ENCODE measurements at places on chromosomes 1 and 21. TPM values are rescaled to one million over a fixed set of nuclear protein-coding genes. Genes with fewer than 3 reads are reported as not detected.

The FMOD gene
- total RNA-seq, result 4.7 TPM

The PIGR gene
- not detected for total RNA-seq

The DLGAP3 gene
- total RNA-seq, result under 0.01 TPM

The DCST2 gene
- not detected for total RNA-seq

The LCK gene
- total RNA-seq, result not detected

The GPR25 gene
- total RNA-seq, result 0.48 TPM

The S100A4 gene
- 25.1 TPM for total RNA-seq

The PGLYRP3 gene
- total RNA-seq, result not detected

The YARS1 gene
- total RNA-seq, result 65.9 TPM

The CD5L gene
- total RNA-seq, result not detected

The DNMT3L gene
- total RNA-seq, result not detected

The ABCG1 gene
- total RNA-seq, result 3.7 TPM

The CNTN2 gene
- not detected for total RNA-seq

The INSRR gene
- total RNA-seq, result not detected

The CRYZL1 gene
- 36.5 TPM for total RNA-seq

The CLIC6 gene
- 0.24 TPM for total RNA-seq

The VANGL1 gene
- total RNA-seq, result 12.4 TPM

The CD1E gene
- not detected for total RNA-seq

The OR2G6 gene
- total RNA-seq, result not detected

The SMCP gene
- total RNA-seq, result not detected

The OR4F16 gene
- not detected for total RNA-seq

The KLHDC8A gene
- total RNA-seq, result 0.08 TPM

The CA6 gene
- total RNA-seq, result not detected

The MYOC gene
- total RNA-seq, result 0.13 TPM

The PLA2G2A gene
- total RNA-seq, result not detected

The ASAP3 gene
- 14.5 TPM for total RNA-seq

The HIPK1 gene
- 26.7 TPM for total RNA-seq

The C8A gene
- total RNA-seq, result not detected

The ZNF593OS gene
- not detected for total RNA-seq

The REN gene
- not detected for total RNA-seq

The SPAG17 gene
- not detected for total RNA-seq
